Hepatocyte (in vitro differentiated cells): ENCODE measurements at places on chromosomes 4 and X. TPM values are rescaled to one million over a fixed set of nuclear protein-coding genes. Genes with fewer than 3 reads are reported as not detected.

DNA sequence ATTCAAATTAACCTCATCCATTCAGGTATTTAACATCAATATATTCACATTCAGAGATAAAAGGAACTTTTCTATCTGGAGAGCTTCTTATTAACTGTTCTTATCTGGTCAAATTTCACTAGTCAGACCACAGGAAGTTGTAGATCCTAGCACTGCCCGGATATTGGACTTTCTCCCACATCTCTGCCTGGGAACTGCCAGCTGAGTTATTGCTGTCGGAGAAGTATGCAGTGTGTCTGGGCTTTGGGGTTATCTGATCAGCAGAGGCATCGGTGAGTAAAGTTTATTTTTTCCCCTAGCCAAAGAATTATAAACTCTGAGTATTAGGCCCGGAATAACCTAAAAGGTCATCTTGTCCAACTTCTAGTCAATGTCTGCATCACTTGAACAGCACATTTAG lies 45.1 kb downstream of the OR13H1 start:
- peak; percentile 28 for DNase-seq

DNA sequence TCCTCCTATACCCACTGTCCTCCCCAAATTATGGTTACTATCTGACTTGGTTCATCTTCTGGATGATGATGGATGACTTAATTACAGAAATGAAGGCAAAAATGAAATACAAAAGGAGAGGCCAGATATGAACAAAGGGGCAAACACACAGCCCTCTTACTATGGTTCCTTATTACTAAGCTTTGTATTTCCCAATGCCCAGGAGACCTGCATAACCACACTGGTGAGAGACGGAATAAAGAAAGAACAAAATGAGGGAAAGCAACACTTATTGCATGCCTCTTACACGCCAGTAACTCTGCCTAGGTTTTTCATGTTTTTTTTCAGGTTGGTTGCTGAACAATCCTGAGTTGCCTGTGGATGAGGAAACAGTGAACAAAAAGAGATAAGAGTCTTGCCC lies 120.5 kb downstream of the SLC10A7 start:
- no peak for DNase-seq

- peak; percentile 56 for DNase-seq
Measured at GRCh38 chr4:56505269-56506130, at the start of gene ARL9. ARL9 (plus strand) TSS chr4:56505791; CDS start chr4:56505863, 72 bp downstream.

The ZCCHC12 gene
- 0.16 and 0.17 TPM in 2 replicates for total RNA-seq

The ATP7A gene
- 11.8 and 13.0 TPM in 2 replicates for total RNA-seq

DNA sequence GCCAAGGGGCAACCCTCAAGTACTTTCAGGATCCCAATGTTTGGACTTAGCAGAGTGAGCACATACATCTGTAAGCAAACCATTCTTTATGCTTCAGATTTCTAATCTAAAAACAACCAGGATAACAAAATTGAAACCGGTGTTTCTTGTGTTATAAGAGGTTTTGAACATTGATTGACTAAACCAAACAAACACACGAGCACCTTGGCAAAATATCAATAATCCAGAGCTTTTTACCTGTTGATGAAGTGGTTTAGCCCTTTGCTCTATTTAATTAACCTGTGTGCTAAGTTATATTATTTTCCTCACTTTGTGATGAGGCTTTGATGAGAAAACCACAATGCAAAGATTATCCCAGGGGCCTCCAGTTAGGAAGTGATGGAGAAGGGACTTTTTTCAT lies 255.3 kb upstream of the CXXC4 start:
- no peak for DNase-seq

GRCh38 chrX:107207089-107207488 lies 678 bp downstream of the DNAAF6 start:
- DNase-seq: no peak
